SK-N-SH (cell line): ENCODE measurements at places on chromosomes 16 and 17.

DNA sequence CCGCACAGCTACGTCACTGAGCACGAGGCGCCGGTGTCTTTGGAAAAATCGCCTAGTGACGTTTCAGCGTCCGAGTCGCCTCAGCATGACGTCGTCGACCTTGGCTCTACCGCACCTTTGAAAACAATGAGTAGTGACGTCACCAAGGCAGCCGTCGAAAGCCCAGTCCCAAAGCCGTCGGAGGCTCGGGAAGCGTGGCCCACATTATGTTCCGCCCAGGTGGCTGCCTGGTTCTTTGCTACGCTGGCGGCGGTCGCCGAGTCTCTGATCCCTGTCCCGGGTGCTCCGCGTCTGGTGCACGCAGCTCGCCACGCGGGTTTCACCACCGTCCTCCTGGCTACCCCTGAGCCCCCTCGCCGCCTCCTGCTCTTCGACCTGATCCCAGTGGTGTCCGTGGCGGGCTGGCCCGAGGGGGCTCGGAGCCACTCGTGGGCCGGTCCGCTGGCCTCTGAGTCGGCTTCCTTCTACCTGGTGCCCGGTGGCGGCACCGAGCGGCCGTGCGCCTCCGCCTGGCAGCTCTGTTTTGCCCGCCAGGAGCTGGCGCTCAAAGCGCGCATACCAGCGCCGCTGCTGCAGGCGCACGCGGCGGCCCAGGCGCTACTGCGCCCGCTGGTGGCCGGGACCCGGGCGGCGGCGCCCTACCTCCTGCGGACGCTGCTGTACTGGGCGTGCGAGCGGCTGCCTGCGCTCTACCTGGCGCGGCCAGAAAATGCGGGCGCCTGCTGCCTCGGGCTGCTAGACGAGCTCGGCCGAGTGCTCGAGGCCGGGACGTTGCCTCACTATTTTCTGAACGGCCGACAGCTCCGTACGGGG lies 1.5 kb downstream of the TMEM102 start:
- DNase-seq: peak; percentile 80

GRCh38 chr16:85350973-85351372 lies 238.7 kb upstream of the CIBAR2 start:
- peak; percentile 88 for DNase-seq

- no peak for DNase-seq
Observed at GRCh38 chr16:30581457-30581856, 4.0 kb downstream of the ZNF785 start.

GRCh38 chr17:65679165-65679845 lies 117.9 kb upstream of the AXIN2 start:
- DNase-seq: no peak

DNA sequence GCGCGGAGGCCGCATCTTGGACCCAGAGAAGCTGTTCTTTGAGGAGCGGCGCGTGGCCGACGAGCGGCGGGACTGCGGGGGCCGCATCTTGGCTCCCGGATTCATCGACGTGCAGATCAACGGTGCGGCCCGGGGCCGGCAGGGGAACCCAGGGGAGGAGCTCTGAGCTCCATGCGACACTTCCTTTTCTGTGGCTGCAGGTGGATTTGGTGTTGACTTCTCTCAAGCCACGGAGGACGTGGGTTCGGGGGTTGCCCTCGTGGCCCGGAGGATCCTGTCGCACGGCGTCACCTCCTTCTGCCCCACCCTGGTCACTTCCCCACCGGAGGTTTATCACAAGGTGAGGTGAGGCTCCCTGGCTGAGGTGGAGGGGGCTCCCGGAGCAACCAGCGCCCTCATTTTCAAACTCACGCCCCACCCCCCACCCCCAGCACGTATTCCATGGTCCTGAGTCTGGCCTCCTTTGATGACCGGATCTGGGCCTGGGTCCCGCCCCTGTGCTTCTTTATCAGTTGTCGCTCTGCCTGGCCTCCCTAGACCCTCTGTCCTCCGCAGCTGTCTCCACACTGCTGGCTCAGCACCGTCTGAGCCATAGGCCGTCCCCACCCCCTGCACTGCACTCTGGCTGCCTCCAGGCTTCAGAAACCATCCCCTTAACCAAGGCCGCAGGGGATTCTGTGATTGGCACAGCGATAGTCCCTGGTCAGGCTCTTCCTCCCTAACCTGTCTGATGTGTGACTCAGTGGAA lies 787 bp downstream of the AMDHD2 start:
- DNase-seq: peak; percentile 61

DNA sequence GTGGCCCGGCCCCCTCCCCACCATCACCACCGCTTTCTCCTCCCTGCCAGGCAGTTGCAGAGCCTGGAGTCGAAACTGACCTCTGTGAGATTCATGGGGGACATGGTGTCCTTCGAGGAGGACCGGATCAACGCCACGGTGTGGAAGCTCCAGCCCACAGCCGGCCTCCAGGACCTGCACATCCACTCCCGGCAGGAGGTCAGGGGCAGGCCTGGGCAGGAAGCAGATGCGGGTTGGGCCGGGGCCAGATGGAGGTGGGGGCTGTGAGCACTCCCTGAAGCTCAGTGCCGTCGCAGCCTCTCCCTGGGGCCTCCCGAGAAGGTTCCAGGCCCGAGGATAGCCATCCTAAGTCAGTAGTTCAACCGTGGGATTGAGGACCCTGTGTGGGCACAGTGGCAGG lies 14.2 kb upstream of the ADGRG3 start:
- no peak for DNase-seq

GRCh38 chr16:57567691-57568090 lies 25.2 kb downstream of the ADGRG5 start:
- no peak for DNase-seq

GRCh38 chr16:8924214-8924613 lies 39.5 kb downstream of the USP7 start:
- no peak for DNase-seq

- DNase-seq: no peak
Observed at GRCh38 chr17:82772026-82772425, 20.2 kb downstream of the TBCD start.

- no peak for DNase-seq
Observed at GRCh38 chr17:35235917-35236316, 7.0 kb upstream of the SLFN5 start.

- DNase-seq: peak; percentile 29
Observed at GRCh38 chr17:79619636-79620206, 8.9 kb upstream of the RBFOX3 start.

DNA sequence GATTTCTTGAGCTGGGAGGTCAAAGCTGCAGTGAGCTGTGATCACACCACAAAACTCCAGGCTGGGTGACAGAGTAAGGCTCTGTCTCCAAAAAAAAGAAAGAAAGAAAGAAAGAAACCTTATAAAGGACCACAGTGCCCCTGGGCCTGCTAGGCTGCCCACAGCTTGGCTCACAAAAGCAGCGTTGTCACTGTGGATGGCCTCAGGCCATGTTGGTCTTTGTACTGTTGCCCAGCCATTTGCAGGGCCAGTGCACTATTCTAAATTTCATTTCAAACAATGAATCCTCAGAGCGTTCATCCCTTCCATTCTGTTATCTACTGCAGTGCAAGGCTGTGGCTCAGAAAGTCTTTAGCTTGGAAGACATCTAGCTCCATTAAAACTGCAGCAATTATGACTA lies 208.4 kb downstream of the SLC39A11 start:
- no peak for DNase-seq

GRCh38 chr17:19449656-19450055 lies 38.6 kb downstream of the RNF112 start:
- DNase-seq: no peak

GRCh38 chr16:24771132-24771778 lies 41.8 kb downstream of the TNRC6A start:
- no peak for DNase-seq

- no peak for DNase-seq
Observed at GRCh38 chr16:67873435-67874370, 851 bp downstream of the EDC4 start.

GRCh38 chr16:50902457-50902856 lies 160.6 kb downstream of the CYLD start:
- DNase-seq: no peak

GRCh38 chr16:81804134-81804610 lies 25.1 kb downstream of the PLCG2 start:
- DNase-seq: no peak

- peak; percentile 88 for DNase-seq
Observed at GRCh38 chr17:164303-165235, 16.9 kb downstream of the DOC2B start.

- DNase-seq: peak; percentile 82
Observed at GRCh38 chr16:68040506-68041288, 17.6 kb downstream of the DUS2 start.

GRCh38 chr16:13999895-14000425 lies 71.2 kb upstream of the MRTFB start:
- DNase-seq: no peak

DNA sequence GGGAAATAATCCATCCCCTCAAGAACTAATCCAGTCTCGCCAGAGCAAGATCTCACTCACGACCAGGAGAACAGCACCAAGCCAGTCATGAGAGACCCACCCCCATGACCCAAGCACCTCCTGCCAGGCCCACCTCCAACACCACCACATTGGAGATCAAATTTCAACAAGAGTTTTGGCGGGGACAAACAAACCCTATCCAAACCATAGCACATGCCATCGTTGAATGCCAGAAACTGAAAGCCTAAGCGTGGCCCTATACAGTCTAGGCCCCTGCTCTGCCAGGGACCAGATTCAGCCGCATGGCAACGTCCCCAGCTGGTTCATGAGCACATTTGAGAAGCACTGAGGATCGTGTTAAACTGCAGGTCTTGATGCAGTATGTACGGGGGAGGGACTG lies 57.3 kb downstream of the AXIN2 start:
- DNase-seq: no peak

DNA sequence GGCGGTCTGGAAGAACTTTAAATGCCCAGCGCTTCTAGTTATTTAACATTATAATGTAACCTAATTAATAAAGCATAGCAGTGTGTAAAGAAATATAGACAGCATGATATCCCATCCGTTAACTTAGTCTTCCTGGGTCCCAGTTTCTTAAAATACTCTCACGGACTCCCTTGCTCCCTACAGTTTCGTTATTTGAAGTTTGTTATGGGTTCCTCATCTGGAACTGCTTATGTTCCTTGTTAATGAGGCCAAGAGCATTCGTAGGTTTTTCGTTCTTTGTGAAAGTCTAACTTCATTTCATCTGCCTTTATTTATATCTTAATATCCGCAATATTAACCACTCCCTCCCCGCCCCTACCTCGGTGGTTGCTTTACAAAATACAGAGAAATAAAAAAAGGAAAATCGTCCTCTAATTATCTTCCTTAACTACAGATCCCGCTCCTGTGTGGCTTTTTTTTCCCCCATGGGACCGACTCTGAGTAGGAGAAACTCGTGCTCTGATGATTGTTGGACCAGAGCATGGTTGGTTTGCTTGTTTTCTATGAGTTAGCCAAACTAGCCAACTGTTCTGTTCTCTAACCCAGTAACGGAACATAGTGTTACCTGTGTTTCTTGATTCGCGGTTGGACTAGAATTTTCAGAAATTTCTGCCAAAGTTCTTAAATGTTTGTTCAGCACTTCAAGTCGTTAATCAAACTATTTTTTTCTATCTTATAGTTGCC lies 863 bp downstream of the ADPRM start:
- DNase-seq: peak; percentile 30

DNA sequence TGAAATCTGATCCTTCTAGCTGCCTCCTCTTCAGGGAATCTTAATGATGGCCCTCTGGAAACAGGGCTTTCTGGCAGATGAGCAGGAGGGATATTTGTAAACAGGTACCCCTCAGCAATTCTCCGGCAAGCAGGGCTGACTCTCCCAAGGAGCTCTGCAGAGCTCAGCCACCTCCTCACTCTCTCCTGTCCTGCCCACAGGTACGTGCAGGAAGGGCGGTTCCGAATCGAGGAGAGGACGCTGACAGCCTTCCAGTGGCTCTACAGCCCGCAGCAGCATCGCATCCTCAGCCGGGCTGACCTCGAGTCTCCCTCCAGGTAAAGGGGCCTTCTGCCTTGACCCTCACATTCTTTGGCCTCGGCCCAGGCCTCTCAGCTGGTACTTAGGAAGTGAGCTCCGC lies 20.7 kb upstream of the CCDC92B start:
- DNase-seq: no peak

GRCh38 chr16:87791295-87792204 lies 25.8 kb upstream of the KLHDC4 start:
- DNase-seq: no peak

GRCh38 chr16:12356632-12357340 lies 380.3 kb downstream of the SNX29 start:
- DNase-seq: no peak

GRCh38 chr17:79026376-79027273 lies 2.7 kb downstream of the C1QTNF1 start:
- DNase-seq: peak; percentile 64

- DNase-seq: no peak
Observed at GRCh38 chr16:88303890-88304819, 78.6 kb upstream of the ZNF469 start.

GRCh38 chr17:13352747-13353415 lies 248.8 kb downstream of the HS3ST3A1 start:
- DNase-seq: no peak

DNA sequence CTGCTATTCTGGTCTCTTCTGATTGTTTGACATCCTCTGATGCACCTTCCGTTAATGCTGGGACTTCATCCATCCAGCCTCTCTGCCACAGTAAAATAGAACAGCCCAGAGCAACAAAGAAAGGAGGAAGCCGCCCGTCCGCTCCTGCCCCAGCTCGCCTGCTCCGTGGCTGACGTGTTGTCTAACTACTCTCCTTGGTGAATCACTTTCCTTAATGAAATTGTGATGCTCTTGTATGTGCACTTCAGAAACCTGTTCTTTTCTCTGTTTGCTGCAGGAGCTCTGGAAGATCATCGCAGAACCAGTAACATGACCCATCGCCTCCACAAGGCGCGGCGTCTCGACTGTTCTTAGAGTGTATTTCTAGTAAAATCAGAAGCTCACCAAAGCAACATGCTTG lies 24.3 kb downstream of the METTL22 start:
- DNase-seq: no peak

- DNase-seq: no peak
Observed at GRCh38 chr16:6068063-6068462, 970.5 kb upstream of the EEF2KMT start.

GRCh38 chr17:72476575-72476986 lies 355.8 kb downstream of the SOX9 start:
- DNase-seq: no peak
